Stimulated activated naive B cell treated with anti-CD40 and anti-IgM and Interleukin-4, amounts not matched to agents 10 μg/mL and 1 μg/mL and 100 μg/mL, for 72 hours (primary cell): ENCODE measurements at places on chromosomes 3 and 15.

DNA sequence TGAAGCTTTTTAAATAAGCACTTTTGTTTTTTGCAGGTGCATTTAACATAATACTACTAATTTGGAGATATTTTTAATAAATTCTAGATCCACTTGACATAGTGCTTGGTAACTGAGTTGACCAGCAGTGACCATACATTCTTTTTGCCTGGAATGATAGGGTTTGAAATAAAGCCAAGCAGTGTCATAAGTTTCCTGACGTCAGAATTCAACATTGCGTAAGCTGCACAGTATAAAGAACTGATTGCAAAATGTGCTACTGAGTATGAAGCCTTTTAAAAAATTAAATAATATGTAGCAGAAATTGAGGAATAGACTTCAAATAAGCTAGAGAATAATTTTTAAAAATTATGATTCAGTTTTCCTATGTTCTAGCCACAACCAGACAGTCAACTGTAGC is 454.6 kb upstream of the ARPP21 start:
- DNase-seq, result no peak

- DNase-seq, result no peak
Measured at GRCh38 chr15:77096138-77096537, 25.2 kb upstream of the TSPAN3 start.

DNA sequence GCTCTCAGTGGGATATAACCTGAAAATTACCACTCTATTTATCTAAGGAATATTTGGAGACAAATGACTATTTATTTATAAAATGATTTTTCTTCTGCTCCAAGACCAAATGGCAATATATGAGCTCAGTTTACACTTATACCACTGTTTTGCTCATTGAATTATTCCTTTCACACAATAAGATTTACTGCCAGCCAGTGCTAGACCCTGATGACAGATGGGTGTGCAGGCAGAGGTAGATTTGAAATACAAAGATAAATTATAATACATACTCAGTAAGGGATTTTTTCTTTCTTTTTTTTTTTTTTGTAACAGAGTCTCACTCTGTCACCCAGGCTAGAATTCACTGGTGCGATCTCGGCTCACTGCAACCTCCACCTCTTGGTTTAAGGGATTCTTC is 980.3 kb downstream of the EPHA3 start:
- no peak for DNase-seq

- no peak for DNase-seq
Measured at GRCh38 chr3:140762746-140763145, 84.9 kb downstream of the TRIM42 start.

DNA sequence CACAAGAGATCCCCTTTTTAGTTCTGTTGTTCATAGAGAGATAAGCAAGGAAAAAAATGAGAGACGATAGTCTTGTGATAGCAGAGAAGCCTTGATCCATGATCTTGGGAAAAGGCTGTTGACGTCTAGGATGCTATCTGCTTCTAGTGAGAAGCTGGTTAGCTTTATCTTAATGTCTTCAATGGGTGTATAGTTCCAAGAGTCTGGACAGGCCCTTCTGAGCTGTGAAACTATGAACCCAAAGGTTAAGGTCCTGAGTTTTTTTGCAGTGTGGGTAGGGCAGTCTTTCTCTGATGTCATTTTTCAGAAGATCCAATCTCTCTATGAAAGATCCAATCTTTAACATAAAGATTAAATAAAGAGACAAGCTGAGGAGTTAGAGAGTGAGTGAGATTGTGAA is 10.5 kb upstream of the NOX5 start:
- DNase-seq, result no peak

DNA sequence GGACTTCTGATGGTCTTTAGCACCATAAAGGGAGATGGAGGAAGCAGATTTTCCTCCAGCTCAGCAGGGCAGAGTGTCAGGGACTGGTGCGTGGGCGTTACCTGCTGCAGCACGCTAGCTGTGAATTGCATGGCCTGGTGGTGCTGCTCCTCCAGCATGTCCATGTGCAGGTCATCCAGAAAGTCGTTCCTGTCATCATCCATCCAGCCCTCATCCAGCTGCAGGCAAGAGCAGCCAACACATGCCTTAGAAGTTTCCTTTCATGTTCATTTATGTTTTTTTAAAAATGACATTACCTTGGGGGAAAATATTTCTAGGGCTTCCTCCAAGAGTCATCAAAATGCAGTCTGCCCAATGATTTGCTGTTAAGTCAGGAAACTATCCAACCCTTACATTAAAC is 239.2 kb downstream of the PDZRN3 start:
- DNase-seq, result no peak

DNA sequence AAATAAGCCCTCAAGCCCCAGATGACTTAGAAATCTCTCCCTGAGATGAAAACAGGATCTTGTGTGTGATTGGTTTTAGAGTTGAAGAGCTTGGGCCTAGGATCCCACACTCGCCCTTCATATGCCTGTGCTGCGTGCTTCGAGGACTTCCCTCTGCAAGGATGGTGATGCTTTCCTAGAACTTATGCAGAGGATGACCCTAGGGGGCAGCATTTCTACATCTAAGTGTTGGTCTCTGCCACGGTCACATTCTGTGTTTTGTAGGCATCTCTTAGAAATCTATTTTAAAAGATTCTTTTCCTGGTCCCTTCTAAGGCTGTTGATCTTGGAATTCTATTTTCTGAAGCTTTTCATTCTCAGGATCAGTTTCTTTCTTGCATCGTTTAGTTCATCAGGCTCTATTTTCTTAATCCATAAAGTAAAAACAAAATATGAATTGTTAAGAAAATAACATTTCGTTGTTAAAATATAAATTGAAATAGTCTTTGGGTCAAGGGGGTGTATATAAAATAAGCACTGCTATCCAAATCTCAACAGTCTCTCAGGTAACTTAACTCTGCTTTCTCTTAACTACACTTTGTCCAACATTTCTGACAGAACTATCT is 45.7 kb downstream of the WDR76 start:
- no peak for DNase-seq

GRCh38 chr15:80317389-80318182 is 65.6 kb upstream of the CTXND1 start:
- no peak for DNase-seq

GRCh38 chr3:52010431-52010830 is 14.7 kb upstream of the RPL29 start:
- no peak for DNase-seq

- DNase-seq, result no peak
Measured at GRCh38 chr3:23094412-23094811, 108.7 kb upstream of the UBE2E2 start.

DNA sequence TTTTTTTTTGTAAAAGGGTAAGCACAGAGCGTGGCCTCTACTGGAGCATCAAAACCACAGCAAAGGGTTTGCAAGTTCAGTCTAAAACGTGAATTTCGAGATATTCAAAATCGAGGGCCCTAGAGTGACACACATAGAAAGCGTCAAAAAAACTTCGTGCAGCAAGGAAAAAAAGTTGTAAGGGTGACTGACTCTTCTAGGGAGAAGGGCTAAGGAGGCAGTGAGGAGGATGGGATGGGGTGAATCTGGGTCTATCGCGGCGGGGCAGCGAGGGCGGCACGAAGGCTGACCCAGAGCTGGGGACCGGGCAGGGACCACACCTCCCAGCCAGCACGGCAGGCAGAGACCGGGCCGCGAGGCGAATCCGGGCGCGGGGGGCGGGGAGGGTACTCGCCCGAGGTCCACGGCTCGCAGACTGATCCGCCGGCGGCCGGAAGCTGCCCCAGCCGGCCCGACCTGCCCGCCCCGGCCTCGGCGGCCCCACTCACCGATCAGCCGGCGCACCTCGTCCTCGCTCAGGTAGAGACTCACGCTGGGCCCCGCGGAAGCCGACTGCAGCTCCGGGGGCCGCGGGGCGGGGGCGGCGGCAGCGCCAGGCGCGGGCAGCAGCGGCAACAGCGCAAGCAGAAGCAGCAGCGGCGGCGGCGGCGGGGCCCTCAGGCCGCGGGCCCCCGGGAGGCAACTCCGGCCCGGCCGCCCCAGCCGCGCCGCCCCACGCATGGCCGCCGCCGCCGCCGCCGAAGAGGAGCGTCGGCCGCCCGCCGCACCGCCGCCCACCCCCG is 533 bp downstream of the RYK start:
- peak; percentile 40 for DNase-seq

- no peak for DNase-seq
Measured at GRCh38 chr3:148369381-148369780, 328.3 kb upstream of the AGTR1 start.

DNA sequence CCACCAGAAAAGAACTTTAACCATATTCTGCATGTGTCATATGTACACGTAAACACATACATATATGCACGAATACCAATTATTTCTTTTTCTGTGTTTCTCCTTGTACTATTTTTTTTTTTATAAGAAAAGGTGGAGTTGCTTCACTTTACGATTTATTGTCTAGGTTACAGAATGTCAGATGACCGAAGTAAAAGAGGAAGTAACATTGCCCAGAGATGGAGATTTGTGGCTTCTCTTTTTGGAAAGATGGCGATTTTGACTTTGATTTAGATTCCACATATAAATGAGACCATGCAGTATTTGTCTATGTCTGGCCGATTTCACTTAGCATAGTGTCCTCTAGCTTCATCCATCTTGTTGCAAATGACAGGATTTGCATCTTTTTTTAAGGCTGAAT is 293.1 kb downstream of the SV2B start:
- DNase-seq, result no peak
